ENCODE measurements at places on chromosomes 3 and 15.

DNA sequence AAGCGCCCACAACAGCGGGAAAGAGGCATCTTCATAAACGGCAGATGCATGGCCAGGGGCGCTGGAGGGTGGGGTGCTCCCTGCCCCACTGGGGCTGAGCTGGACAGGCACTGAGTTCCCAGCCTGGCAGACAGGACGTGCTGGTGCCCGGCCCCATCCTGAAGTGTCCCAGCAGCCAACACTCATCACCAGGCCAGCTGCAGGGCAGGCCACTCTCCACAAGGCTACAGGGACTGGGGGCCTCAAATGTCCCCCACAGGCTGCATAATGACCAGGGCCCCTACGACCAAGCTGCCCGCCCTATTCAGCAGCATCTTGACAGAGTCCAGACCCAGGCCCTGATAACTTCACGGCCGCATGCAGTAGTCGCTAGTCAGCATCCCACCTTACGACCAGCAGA, 124.1 kb upstream of the IQSEC1 start:
- DNase-seq = no peak

DNA sequence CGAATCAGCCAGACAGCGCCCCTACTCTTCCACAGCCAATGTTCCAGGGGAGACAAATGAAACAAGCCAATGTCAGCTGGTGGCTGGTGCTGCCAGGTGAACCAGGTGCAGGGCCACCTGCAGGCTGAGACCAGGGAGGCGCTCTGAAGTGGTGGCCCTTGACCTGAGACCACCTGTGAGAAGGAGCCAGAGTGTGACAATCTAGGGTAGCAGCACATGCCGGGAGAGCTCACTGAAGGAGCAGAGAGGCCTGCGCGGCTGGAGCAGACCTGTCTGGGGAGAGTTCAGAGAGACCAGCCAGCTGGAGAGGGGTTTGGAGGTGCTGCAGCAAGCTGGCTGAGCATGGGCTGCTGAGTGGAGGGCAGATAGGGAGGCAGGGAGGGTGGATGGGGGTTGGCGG, 693 bp upstream of the STAB1 start:
- DNase-seq = no peak

- no peak for DNase-seq
Observed at GRCh38 chr3:49841126-49841696, 15.2 kb downstream of the TRAIP start.

DNA sequence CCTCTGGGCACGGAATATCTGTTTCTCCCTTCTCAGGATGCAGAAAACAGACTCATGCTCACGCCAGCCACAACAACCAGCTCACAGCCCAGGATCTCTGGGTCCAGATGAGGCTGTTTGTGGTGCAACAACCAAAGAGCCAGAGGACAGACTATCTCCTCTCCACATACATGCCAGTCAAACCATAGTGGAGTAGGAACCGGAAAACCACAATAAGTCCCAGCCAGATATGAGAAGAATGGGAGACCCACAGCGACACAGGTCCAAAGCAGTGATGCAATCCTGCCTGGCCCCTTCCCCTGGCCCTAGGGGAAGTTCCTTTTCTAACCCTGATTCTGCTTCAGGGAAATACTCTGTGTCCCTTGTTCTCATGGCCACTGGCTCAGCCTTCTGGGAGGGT, 27.6 kb downstream of the MEX3B start:
- no peak for DNase-seq

GRCh38 chr15:100254691-100255090, 87.1 kb downstream of the ADAMTS17 start:
- DNase-seq = no peak

- peak; percentile 38 for DNase-seq
Observed at GRCh38 chr3:87997298-87997697, 61.5 kb downstream of the CGGBP1 start.

DNA sequence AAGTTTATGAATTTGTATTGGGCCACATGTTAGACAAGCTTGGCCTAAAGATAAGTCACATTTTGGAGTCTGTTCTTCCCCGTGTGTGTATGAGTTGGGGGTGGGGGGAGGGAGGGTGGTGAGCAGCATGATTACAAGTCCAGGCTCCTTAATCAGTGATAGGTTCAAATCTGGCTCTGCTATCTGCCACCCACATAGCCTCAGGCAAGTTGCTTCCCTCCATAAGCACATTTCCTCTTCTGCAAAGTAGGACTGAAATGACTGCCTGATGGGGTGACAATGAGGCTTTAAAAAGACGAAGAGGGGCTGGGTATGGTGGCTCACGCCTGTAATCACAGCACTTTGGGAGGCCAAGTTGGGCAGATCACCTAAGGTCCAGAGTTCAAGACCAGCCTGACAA, 1.1 kb upstream of the SPATA12 start:
- DNase-seq = no peak

DNA sequence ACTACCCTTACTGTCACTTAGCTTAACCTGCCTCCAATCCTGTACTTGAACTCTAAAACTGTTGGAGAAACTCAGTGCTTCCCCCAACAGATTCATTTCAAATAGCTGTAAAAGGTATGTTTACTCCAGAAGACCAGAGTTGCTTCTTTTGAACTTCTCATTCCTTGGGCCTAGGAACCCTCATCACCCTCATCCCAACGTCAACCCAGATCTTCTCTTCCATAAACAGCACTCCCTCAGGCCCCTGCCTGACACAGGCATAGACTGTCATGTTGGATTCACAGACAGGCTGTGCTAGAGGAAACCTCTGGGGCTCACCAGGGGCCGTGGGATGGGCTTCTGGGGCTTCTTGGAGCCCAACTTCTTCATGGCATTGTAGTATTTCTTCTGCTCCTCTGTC, 57.5 kb upstream of the SCN5A start:
- no peak for DNase-seq

DNA sequence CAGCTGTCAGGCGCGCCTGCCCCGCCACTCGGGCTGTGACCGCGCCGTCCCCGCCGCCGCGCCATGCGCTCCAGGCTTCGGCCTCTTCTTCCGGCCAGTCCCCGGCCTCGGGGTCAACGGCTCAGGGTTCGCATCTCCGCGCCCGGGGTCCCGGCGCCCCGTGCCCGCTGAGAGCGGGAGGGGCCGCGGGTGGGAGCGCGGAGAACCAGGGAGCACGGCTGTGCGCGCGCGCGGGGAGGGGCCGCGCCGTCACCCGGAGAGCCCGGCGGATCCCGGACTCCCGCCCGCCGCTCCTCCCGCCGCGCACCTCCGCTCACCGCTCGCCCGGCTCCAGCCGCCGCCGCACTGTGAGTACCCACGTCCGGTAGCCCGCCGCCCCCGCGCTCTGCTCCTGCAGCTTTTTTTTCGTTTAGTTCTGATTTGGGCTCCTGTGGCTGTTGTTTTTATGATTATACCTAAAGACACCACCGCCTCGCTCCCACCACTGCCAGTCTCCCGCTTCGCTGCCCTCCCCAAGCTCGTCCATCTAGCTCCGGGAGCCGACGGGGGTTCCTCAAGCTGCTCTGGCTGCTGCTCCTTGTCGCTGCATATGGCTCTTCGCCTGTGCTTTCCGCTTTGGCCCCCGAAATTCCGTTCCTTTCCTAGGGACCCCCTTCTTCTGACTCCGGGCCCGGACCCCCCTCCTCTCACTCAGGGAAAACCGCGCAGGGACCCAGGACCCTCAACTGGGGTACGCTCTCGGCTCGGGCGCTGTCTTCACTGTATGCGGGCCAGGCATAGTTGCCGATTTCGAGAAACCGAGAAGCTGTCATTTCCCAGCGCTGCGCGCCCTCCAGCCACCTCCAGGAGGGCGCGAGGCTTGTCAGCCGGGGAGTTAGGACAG, 1.8 kb upstream of the SKOR1 start:
- DNase-seq = peak; percentile 43

DNA sequence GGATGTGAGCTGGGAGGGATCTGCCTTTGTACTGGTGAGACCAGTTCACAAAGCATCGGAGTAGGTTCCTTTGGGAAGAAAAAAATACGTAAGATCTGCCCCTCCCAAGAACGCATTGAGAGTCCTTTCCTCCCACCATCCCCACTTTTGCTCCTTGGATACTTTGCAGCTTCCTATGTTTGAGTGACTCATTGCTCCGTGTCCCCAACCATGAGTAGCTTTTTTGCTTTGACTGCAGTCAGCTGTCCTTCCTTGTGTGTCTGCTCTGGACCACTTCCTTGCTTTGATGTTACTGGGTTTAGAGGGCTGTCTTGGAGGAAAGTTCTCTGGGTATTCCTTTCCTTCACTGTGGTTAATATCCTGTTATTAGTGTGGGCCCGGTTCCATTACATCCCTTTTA, 43.2 kb upstream of the PTPN23 start:
- DNase-seq = no peak

- no peak for DNase-seq
Observed at GRCh38 chr15:70576696-70577095, 186.7 kb downstream of the UACA start.

- DNase-seq = no peak
Observed at GRCh38 chr3:58035524-58036255, 27.5 kb downstream of the FLNB start.

- no peak for DNase-seq
Observed at GRCh38 chr3:123102826-123103225, 36.0 kb downstream of the PDIA5 start.

- no peak for DNase-seq
Observed at GRCh38 chr3:24608701-24609390, 114.2 kb upstream of the THRB start.

- no peak for DNase-seq
Observed at GRCh38 chr3:130242850-130243569, 102.5 kb upstream of the COL6A5 start.

- peak; percentile 53 for DNase-seq
Observed at GRCh38 chr15:62165104-62165792, at the start of gene C2CD4B. Gene C2CD4B (minus strand): TSS chr15:62165285. CDS start chr15:62164984, 301 bp downstream.

GRCh38 chr3:188320757-188321156, 166.8 kb downstream of the LPP start:
- DNase-seq = no peak

GRCh38 chr3:31729573-31729972, 196.8 kb downstream of the STT3B start:
- no peak for DNase-seq

GRCh38 chr15:23648920-23649515, 1.4 kb upstream of the MAGEL2 start:
- DNase-seq = no peak

DNA sequence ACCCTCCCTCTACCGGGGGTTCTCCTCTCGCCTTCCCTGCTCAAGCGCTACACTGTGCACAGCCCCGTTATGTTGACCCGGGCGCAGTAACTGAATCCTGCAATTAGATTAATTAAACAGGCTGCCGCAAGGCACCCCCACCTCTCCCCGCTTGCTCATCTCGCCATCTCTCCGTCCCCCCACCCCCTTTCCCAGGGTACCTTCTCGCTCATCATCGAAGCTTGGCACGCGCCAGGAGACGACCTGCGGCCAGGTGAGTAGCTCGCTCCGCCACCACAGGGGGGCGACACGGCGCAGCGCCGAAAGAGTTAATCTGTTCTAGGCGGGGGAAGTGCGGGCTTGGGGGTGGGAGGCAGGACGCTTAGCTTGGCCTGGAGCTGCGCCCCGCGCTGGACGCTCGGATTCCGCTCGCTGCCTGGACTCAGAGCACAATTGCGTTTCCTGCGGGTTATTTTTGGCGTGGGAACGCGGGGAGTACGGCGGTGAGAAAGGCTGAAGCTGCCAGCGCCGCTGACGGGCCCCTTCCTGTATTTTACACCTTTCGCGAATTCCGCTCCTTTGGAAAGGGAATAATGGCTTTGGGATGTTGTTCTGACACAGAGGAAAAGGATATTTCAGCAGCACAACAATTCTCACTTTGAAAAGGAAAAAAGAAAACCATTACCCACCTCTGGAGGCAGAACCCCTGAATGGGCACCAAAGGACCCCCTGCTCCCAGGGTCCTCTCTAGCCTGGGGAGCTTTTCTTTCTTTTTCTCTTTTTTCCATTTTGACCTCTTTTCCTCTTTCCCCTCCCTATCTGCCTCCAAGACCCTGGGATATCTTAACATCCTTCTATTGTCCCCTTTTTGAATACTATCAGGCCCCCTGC, 1.5 kb downstream of the DLL4 start:
- peak; percentile 70 for DNase-seq

- no peak for DNase-seq
Observed at GRCh38 chr3:195025056-195025883, 245.7 kb downstream of the XXYLT1 start.

DNA sequence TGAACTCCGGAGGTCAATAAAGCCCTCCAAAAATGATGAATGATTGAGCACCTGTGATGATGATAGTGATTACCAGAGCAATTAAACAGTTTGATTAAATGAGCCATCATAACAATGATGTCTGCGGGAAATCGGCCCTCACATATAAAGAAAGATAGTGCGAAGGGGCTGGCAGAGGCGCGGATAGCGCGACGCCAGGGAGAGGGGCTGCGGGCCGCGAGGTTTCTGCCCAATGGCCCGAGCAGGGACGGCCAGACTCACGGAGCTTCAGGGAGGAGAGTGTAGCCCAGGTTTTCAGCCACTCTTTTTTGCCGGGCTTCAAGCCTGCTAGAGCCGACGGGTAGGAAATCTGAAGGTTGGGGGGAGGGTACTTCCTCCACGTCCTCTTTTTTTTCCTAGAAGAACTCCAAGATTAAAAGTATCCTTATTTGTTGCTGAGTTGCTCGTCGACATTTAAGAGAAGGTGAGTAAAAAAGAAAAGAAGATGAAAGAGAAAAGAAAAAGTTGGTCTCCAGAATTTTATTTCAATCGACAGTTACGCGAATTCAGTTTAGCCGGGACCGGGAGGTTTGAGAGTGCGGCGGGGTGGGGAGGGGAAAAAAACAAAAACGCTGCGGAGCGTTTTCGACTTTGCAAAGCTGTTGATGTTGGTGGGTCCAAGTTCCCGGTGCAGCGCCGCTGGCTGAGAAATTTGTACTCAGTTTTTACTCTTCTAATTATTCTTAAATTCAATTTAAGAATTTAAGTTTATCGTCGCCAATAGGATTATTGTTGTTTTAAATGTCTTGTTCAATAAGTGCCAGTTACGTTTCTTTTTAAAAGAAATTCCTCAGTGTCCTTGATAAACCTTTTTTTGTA, 2.2 kb upstream of the MEIS2 start:
- DNase-seq = no peak

GRCh38 chr15:53395871-53396270, 363.6 kb downstream of the WDR72 start:
- DNase-seq = no peak

DNA sequence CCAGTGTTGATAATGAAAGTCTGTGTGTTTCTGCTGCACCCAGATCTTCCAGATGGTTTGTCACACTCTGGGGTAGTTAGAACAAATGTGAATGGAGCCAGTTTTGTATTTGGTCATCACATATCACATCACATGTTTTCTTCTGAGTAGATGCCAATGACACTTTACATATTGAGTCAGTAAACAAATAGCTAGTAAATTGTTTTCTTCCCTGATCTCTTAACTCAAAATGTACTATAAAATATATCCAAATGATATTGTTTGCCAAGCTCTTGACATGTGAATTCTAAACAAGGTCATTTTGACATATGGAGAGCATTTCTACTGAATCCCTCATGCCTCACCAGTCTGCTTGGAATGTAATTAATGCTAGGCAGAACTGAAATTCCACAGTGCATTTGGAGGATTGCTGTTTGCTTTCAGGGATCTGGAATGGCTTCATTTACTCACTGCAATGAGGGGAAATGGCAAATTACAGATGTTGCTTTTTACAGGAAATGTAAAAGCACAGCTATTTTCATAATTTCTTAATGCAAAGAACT, 45.0 kb downstream of the PDHB start:
- DNase-seq = no peak

DNA sequence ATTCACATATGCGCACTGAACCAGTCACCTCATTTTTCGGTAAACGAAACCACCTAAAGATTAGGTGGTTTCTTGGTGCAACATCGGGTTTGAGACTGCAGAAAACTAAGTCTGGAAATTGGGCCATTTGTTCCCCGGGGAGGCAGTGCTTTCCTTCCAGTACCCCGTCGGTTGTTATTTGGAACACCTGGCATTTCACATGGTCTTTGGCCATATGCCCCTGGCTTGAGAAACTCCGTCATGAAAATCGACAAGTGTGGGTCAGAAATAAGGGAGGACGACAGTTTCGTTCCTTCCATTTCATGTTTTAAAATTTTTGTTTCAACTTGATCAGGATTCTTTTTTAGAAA, 544 bp upstream of the GATM start:
- no peak for DNase-seq

Measured in activated T-cell treated with anti-CD3 and anti-CD28 coated beads, Interleukin-2, amount 50 U/mL, for 24 hours (primary cell).